ENCODE measurements at places on chromosomes 2 and 18. TPM values are rescaled to one million over a fixed set of nuclear protein-coding genes. Genes with fewer than 3 reads are reported as not detected.

Gene TMEM127
- total RNA-seq: 18.6 TPM

Gene SERPINB10
- total RNA-seq: not detected

Gene RAB31
- total RNA-seq: 90.4 TPM

Gene MROH2A
- total RNA-seq: under 0.01 TPM

Gene SNED1
- total RNA-seq: 105 TPM

Gene LYG1
- 0.09 TPM for total RNA-seq

Gene CLEC4F
- total RNA-seq: not detected

Gene NT5DC4
- not detected for total RNA-seq

Gene SMCHD1
- total RNA-seq: 99.0 TPM

Gene ANO7
- total RNA-seq: 1.1 TPM

Gene CRYGA
- not detected for total RNA-seq

Gene UGT1A4
- not detected for total RNA-seq

Gene ANKRD30B
- 2.7 TPM for total RNA-seq

Gene PLEKHH2
- 5.4 TPM for total RNA-seq

Gene C2orf72
- not detected for total RNA-seq

Gene THAP4
- total RNA-seq: 26.4 TPM

Gene CCDC150
- 19.7 TPM for total RNA-seq

Gene EMILIN1
- 81.3 TPM for total RNA-seq

Gene FBXO15
- total RNA-seq: 0.49 TPM

Gene ZNF521
- total RNA-seq: 35.7 TPM

Gene COL4A4
- 1.1 TPM for total RNA-seq

Gene KCNJ3
- total RNA-seq: not detected

Gene DQX1
- total RNA-seq: 0.27 TPM

Gene POTEC
- total RNA-seq: not detected

Gene FAP
- 150 TPM for total RNA-seq

Gene IL1A
- total RNA-seq: 0.90 TPM

Gene ASXL3
- total RNA-seq: not detected

Gene VSNL1
- total RNA-seq: 0.90 TPM

Gene PMAIP1
- 18.2 TPM for total RNA-seq

Gene TBR1
- total RNA-seq: not detected

Gene SERPINE2
- 252 TPM for total RNA-seq

Gene PTPRN
- 1.8 TPM for total RNA-seq

Gene IL1F10
- total RNA-seq: not detected

Gene CACNB4
- total RNA-seq: 4.8 TPM

Gene TUBA3D
- not detected for total RNA-seq

Gene HOXD12
- not detected for total RNA-seq

Gene AMER3
- total RNA-seq: not detected

Gene POTEE
- total RNA-seq: not detected

Gene LONRF2
- 1.8 TPM for total RNA-seq
